ENCODE measurements at places on chromosomes 11 and 22.

DNA sequence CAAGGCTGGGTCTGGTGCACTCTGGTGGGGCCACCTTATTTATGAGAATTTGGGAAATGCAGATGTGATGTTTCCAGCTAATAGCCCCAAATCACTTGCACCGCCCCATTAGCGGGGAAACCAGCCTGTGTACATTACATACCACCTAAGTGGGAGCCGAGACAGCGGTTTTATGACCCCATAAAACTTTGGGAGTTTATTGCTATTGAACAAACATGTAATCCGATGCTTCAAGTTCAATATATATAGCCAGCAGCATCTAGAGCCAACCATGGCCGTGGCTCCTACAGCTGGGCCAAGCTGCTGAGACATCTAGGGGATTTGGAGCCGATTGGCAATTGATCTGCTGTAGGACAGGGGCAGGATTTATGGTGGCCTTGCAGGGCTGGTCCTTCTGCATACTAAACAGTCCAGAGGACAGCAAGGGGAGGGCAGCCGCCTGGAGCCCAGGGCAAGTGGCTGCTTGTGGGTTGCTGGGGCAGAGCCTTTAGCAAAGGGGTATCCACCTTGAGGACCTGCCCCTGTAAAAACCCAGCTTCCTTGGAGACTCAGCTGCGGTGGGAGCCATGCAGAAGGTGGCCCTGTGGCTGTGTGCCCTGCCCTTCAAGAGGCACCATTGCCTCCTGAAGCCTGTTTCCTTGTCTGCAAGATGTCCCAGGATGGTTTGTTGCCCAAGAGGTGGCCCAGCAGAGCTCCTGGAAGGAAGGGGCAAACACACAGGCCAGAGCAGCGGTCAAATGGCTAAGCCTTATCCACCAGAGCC, 47.9 kb upstream of the CCDC188 start:
- no peak for DNase-seq

GRCh38 chr22:38655519-38656255, 505 bp downstream of the FAM227A start:
- no peak for DNase-seq

- peak; percentile 10 for DNase-seq
Measured at GRCh38 chr11:28697920-28698827, 590.0 kb downstream of the METTL15 start.

DNA sequence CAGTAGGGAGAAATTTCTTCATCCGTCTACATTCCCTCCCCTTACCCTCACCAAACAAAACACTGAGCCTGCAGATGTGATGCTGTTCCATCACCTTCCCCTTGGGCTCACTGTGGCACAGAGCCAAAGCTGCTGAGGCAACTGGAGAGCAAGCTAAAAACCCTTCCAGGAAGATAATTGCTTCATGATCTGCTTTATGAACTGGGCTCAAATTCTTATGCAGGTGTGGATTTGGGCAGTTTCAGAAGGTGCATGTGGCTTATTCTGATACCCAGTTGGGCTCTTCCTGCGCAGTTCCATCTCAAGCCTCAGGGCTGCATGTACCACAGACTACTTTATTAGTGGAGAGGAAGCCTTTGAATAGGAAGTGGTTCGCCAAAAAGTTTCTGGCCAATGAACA, 58.3 kb downstream of the AAMDC start:
- no peak for DNase-seq

GRCh38 chr22:37059876-37060449, 8.4 kb downstream of the KCTD17 start:
- no peak for DNase-seq

DNA sequence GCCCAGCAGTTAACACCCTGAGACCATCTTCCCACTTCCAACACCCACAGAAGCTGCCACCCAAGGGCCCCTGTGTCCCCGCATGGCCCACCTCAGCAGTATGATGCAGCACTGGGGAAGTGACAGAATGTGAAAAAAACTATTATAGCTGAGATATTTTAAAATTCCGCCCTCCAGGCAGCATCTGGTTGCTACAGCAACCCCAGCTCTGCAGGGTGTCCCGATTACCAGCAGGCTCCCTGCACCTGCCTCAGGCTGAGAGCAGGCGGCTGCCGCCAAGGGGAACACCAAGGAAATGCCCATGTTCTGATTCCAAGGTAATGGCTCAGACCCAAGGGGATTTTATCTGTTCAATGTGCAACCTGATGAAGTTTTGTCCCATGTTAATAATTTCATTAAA, 10.5 kb upstream of the TMEM121B start:
- DNase-seq: no peak

DNA sequence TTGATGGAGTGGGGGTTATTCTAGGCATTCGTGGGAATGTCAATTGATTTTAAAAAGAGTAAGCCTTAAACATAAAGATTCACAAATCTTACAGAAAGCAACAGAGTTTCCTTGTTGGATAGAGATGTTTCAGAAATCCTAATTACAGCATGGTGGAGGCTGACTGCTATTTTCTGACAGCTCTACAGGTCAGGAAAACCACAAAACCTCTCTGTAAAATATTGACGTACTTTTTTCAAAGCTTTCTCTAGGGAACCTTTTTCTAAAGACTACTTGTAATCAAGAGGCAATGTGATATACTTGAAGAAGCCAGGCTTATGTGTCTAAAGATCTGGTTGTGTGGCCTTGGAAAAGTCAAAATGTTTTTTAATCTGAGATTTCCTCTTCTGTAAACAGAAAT, 9.1 kb upstream of the OR8B8 start:
- DNase-seq: no peak

DNA sequence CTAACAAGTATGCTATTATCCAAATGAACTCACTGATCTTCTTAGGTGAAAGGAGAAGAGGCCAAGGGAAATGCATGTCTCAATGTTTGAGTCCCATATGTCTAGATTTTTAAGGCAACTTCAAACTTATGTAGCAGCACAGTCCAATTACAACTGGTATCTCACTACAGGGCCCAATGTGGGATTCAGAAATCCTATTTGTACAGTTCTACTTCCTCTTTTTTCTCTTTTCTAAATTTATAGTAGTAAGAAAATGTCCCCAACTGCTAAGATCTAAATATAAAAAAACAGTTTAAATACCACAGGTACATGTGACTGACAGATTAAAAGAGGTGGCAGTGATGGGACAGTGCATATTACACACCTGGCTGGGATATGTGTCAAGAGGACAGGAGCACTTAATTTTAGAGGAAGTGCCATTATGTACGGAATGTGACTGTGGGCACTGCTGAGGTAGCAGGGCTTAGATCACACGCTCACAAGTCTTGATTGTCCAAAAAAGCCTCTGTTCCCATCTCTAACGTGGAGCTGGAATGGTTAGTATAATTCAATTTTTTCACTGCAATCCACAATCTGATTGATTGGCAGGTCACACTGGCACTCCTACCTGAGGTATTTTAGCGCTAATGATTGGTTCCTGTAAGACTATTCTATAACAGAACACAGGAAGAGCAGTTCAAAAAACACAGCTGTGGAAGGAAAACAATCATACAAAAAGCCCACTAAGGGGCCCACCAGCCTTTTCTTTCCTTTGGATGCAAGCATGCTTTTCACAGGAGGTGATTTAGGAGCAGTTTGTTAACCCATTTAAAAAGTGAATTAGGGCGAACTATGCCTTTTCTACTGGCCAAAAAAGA, 34.6 kb downstream of the APOL5 start:
- no peak for DNase-seq

DNA sequence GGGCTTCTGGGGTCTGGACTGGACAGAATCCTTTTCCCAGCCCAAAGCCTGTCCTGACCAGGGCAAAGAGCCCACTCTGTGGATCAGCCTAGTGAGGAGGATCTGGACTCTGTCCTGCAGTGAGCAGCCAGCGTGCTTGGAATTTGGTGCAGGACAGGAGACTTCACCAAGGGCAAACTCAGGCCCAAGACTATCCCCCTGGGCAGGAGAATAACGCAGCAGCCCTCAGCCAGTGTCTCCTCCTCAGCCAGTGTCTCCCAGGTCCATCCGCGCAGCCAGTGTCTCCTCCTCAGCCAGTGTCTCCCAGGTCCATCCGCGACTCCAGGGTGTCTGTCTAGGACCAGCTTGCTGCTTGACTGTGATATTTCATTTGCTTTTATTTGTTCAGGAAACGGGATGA, 1334.0 kb downstream of the TBC1D22A start:
- no peak for DNase-seq

- no peak for DNase-seq
Measured at GRCh38 chr11:74157169-74157568, 13.6 kb downstream of the C2CD3 start.

DNA sequence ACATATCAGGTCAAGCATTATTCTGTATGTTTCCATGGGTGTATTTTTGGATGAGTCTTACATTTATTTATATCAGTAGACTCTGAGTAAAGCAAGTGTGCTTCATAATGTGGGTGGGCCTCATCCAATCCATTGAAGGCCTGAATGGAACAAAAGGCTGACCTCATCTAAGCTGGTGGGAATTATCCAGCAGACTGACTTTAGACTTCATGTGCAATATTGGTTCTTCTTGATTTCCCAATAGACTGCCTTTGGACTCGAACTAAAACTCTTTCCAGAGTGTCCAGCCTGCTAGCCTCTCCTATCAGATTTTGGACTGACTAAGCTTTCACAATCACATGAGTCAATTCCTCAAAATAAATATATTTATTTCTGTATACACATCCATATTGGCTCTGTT, 116.2 kb downstream of the KIF18A start:
- no peak for DNase-seq

DNA sequence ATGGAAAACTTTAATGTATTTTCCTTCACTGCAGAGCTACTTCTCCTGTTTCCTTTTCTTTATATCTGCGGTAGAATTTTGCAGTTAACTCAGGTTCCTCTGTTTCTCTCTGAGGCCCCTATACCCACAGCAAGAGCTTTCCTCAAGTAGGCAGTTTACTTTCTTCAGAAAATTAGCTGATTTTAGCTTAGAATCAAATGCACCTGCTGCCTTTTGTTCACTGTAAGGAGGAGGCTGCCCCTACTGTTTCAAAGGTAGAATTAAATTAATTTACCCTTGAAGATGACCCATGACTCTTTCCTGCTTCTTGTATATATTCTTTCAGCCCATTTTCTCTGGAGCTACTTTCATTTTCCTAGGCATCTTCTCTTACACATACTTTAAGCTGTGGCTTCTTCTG, 68.7 kb upstream of the GDPD4 start:
- no peak for DNase-seq

GRCh38 chr11:95595973-95596489, 193.6 kb downstream of the FAM76B start:
- no peak for DNase-seq

DNA sequence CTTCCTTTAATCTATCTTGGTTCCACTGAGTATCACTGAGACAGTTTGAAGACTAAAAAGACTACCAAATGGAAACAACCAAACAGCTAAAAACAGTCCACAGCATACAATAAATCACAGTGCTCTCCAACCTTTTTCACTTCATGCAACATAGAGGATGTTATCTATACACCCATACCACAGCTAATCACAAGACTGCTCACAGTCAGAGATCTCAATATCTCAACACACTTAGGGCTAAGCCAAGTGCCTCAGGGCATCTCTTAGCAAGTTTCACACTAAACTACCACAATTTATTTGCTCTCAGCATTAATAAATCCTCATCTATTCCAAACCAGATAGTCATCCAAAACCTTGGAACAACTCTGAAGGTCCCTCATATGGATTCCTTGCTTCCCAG, 129.4 kb downstream of the SBF2 start:
- no peak for DNase-seq

GRCh38 chr11:72775288-72776110, 18.3 kb downstream of the STARD10 start:
- no peak for DNase-seq

GRCh38 chr11:11401960-11402535, 49.0 kb upstream of the CSNK2A3 start:
- DNase-seq: no peak

GRCh38 chr22:17239156-17239701, 20.0 kb upstream of the ADA2 start:
- DNase-seq: no peak

DNA sequence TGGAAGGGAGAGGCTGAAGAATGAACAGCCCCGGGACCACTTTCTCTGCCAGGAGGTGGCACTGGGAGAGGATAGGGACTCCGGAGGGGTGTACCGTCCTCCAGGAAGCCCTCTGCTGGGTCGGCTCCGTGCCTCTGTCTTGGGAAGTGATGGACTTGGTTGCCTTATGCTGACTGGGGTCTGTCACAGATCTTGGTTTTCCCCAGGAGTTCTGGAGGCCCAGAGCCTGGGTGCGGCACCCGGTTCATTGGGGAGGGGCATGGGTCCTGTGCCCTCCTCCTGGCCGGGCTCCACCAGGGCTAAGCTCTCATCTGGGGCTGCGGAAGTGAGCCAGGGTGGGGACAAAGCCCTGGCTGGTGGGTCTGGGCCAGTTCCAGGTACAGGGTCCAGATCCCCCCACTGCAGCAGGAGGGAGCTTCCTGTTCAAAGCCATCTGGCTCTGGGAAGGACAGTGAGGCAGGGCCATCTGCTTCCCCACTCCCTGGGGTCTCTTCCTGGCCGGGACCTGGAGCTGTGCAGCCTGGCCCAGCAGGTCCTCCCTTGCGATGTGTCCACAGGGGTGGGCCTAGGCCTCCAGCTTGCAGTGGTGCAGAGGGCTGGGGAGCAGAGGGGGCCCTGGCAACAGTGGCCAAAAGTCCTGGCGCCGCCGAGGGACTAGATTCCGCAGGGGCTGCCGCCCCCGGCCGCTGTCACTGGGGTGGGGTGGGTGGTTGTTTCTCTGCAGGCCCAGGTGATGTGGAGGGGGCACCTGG, 1.1 kb upstream of the AP2A2 start:
- no peak for DNase-seq

DNA sequence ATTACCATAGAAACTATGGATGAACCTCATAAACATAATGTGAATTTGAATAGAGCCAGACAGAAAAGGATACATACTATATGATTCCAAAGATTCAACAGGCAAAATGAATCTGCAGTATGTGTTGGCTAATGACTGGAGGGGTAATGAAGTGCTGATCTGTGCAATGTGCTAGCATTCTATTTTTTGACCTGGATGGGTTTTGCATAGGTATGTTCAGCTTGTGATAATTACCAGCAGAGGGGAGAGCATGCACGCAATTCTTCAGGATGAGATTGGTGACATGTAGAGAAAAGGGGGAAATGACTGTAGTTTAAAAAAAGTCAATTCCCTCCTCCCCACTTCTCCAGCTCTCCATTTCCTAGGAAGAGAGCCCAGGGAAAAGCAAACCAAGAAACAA, 618 bp upstream of the CCDC81 start:
- DNase-seq: no peak

GRCh38 chr11:73372375-73372993, 3.7 kb upstream of the RELT start:
- DNase-seq: no peak

- DNase-seq: no peak
Measured at GRCh38 chr22:21992593-21993237, 10.1 kb upstream of the TOP3B start.

DNA sequence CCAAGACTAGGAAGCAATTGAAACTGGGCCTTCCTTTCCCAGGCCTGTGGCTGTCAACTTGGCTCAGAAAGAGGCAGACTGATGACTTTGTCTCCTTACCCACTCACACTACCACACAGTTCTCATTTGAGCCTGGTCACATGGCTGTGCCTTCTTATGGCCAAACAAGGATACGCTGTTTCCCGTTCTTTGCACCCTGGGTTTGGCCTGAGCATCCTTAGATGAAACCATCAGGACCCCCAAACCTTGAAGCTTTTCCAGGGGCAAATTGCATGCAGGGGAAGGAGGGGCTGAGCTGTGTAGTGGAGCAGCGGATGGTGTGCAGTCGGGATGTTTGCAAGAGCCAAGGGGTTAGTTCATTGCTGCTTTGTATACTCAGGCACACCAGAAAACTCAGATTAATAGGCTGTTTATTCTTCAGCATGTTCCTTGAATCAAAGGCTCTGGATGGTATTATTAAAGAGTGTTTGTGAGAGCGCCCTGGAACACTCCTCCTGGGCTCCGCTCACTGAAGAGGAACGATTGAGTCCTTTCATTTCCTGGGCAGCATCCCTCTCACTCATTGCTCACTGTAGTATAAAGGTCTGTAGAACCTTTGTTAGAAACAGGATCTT, 69.8 kb downstream of the ARFGAP2 start:
- no peak for DNase-seq

Data from pulmonary artery endothelial cell (primary cell).